ENCODE measurements at places on chromosomes 6 and 20.

DNA sequence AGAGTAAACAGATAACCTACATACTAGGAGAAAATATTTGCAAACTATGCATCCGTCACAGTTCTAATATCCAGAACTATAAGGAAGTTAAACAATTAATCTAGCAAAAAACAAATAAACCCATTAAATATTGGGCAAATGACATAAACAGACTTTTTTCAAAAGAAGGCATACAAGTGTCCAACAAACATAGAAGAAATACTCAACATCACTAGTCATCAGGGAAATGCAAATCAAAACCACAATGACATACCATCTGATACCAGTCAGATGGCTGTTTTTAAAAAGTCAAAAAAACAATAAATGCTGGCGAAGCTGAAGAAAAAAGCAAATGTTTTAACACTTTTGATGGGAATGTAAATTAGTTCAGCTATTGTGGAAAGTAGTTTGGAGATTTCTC lies 1117.7 kb upstream of the MAP3K7 start:
- DNase-seq, result no peak

DNA sequence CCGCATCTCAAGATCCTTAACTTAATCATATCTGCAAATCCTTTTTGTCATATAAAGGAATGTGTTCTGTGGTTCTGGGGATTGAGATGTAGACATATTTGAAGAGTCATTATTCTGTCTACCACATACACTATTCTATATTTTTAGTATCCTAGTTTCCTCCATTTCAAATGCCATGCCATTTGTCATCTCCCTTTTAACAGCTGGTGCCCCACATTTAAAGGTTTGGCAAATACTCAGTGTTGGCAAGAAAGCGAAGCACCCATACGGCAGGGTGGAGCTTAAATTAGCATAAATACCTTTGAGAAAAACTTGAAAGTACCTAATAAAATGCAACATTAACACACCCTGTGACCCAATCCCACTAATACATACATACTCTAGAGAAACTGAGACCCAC lies 31.7 kb downstream of the PAK5 start:
- no peak for DNase-seq

DNA sequence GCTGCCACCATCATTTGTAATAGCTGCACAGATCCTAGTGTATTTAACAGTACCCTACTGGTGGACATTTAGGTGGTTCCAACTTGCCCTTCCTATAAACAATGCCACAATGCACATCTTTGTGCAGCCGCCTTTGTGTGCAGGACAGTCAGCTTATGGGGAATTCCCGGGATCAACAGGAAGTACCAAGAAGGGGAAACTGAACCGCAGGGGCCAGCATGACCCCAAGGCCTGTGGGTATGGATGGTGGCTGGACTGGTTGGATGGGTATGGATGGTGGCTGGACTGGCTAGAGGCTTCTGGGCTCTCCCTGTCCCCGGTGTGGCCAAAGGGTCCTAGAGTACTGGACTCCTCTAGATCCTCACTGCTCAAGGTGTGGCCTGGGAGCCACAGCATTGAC lies 46.7 kb downstream of the CEBPB start:
- DNase-seq, result no peak

GRCh38 chr6:34559651-34560365 lies 3.7 kb upstream of the SPDEF start:
- no peak for DNase-seq

GRCh38 chr6:46674410-46674809 lies 13.3 kb upstream of the TDRD6 start:
- DNase-seq, result no peak

GRCh38 chr20:48965189-48965910 lies 43.8 kb downstream of the ARFGEF2 start:
- DNase-seq, result no peak

DNA sequence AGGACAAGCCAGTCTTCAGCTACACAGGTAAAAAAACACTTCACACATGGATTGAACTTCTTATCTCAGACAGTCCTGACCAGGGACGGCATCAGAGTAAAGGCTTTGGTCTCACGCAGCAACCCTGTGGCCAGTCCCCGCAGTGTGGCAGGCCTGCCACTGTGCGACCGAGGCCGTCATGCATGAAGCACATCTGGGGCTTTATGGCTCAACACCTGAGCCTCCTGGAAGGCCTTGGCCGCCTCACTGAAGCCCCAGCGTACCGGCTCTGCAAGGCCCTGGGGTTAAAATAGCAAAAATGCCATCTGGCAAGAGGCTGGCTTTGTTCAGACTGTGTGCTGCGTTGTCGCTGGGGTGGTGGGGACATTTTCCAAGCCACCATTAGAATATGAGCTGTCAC lies 32.8 kb downstream of the TBC1D7 start:
- no peak for DNase-seq

GRCh38 chr6:157312757-157313156 lies 10.6 kb downstream of the TMEM242 start:
- no peak for DNase-seq

- DNase-seq, result no peak
Measured at GRCh38 chr6:161327360-161327953, 53.6 kb upstream of the AGPAT4 start.

- DNase-seq, result peak; percentile 90
Measured at GRCh38 chr6:90274451-90275030, 22.1 kb downstream of the BACH2 start.

GRCh38 chr6:31717499-31718222 lies 2.5 kb downstream of the LY6G6D start:
- DNase-seq, result no peak

- no peak for DNase-seq
Measured at GRCh38 chr6:53979468-53980067, 131.7 kb upstream of the MLIP start.

GRCh38 chr20:38001981-38002380 lies 31.3 kb downstream of the TTI1 start:
- DNase-seq, result no peak

GRCh38 chr20:14523090-14523489 lies 185.7 kb upstream of the FLRT3 start:
- DNase-seq, result no peak

DNA sequence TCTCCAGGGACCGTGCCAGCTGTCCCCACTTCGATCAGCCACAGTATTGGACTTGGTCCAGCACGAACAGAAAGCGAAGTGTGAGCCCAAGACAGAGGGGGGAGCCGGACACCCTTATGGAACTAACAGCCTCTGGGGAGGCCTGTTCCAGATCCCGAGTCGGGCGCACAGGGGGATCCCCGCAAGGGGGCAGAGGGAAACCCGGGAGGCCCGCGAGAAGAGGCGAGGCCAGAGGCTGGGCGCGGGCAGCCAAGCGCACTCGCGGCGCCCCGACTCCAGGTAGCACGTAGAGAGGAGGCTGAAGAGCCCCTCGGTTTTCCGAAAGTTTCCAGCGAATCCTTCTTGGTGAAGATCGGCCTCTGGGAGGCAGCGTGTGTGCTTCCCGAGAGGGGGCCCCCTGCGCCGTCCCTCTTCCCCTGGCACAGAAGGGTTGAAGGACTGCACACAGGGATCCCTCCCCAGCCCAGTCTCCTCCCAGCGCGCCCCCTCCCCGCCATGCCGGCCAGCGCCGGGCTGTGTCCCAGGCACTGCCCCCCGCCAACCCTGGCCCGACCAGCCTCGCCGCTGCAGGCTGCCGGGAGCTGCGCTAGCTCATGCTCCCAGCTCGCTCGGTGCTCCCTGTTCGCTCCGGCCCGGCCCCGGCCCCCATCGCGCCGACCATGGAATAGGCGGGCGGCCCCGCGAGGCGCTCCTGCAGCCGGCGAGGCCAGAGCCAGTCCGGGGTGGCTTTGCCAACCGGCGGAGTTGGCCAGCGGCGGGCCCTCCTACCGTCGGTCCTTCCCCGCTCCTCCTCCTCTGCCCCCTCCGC lies 577 bp upstream of the SLC24A3 start:
- DNase-seq, result no peak

- no peak for DNase-seq
Measured at GRCh38 chr6:81998432-81998831, 246.0 kb upstream of the TENT5A start.

- DNase-seq, result no peak
Measured at GRCh38 chr6:105733556-105734162, 330.8 kb upstream of the PREP start.

GRCh38 chr6:161476711-161477110 lies 202.8 kb upstream of the AGPAT4 start:
- no peak for DNase-seq

DNA sequence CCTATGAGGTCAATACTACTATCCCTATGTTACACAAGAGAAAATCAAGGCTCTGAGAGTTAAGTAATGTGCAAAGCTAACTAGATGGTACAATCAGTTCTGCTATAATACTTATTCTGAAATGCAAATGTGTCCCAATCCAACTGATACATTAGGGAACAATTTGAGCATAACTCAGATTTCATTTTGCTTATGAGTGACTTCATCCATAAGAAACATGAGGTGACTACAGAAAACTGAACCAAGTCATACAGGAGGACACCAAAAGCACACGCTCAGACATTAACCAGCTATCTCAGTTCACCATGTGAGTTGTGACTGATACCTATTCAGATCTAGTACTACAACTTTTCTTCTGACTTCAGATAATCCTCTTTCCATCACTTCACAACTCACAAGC lies 179.9 kb upstream of the RUNX2 start:
- DNase-seq, result no peak

- DNase-seq, result no peak
Measured at GRCh38 chr6:12395898-12396297, 105.7 kb downstream of the EDN1 start.

DNA sequence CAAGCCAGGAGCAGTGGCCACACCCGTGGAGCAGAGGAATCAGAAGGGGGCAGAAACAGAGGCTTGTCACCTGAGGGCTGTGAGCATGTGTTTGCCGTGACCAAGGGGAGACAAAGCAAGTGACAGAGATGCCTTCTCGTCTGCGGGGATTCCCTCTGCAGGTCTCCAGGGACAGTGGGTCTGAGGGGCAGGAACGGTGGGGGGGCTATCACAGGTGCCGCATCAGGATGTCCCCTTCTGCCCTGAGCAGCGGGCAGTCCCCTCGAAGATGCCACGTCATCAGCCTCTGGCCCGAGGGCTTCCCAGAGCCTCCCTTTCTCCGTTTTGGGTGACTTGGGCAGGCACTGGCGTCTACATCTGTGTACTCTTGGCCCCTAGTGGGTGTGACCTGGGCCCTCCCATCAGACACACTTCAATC lies 338.7 kb downstream of the PREX1 start:
- no peak for DNase-seq

GRCh38 chr6:116100419-116101301 lies at the start of gene NT5DC1:
NT5DC1 (plus strand) TSS chr6:116100853; CDS start chr6:116100931, 78 bp downstream.
- peak; percentile 88 for DNase-seq

DNA sequence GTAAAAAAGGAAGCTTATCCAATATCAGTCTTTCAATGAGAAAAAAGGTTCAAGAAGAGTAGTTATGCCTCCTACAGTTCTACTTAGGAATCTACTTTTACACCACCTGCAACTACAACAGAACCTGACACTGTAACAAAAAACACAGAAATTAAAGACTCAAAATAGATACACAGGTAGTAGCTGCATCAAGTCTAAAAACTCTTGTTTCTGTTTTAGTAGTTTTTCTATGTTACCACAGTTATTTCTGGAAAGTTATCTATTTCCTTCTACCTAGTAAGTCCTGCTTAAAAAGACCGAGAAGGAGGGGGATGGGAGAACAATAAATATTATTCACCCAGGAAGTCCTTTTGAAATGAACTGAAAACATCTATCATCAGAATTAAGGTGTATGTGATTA lies 52.5 kb downstream of the ATG5 start:
- no peak for DNase-seq

GRCh38 chr6:136521911-136522310 lies 28.3 kb downstream of the MAP7 start:
- no peak for DNase-seq

- no peak for DNase-seq
Measured at GRCh38 chr6:142542704-142543233, 241.0 kb downstream of the ADGRG6 start.

- DNase-seq, result no peak
Measured at GRCh38 chr20:57686931-57687652, 22.7 kb downstream of the PMEPA1 start.

DNA sequence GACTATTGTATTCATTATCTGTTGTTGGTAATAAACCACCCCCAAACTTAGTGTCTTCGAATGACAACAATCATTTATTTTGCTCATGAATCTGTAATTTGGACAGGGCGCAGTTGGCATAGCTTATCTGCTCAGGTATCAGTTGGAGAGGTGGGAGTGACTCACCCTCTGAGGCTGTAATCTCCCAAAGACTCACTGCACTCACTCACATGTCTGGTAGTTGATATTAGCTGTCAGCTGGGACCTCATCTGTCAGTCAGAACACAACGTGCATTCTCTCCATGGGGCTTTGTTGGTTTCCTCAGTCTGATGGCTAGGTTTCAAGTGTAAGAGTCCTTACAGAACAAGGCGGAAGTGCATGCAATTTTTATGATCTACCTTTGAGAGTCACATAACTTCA lies 219.0 kb upstream of the PRND start:
- no peak for DNase-seq

DNA sequence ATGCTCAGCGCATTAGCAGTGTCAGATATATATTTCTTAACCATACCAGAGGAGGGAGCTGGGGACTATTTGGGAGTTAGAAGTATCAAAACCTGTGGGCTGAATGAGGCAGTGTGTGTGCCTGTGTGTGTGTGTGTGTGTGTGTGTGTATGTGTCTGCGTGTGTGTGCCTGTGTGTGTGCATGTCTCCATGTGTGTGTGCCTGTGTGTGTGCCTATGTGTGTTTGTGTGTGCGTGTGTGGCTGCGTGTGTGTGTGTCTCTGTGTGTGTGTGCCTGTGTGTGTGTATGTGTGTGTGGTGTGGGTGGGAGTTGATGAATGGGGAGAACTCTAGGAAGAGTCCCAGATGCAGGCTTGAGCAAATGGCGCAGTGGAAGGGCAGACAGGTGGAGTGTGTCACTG lies 92.9 kb downstream of the PAX1 start:
- DNase-seq, result no peak

GRCh38 chr6:89257781-89258180 lies 40.6 kb upstream of the GABRR1 start:
- DNase-seq, result no peak

- DNase-seq, result no peak
Measured at GRCh38 chr6:88641178-88641903, 322.1 kb downstream of the RNGTT start.
